ENCODE measurements at places on chromosomes 6 and 20.

DNA sequence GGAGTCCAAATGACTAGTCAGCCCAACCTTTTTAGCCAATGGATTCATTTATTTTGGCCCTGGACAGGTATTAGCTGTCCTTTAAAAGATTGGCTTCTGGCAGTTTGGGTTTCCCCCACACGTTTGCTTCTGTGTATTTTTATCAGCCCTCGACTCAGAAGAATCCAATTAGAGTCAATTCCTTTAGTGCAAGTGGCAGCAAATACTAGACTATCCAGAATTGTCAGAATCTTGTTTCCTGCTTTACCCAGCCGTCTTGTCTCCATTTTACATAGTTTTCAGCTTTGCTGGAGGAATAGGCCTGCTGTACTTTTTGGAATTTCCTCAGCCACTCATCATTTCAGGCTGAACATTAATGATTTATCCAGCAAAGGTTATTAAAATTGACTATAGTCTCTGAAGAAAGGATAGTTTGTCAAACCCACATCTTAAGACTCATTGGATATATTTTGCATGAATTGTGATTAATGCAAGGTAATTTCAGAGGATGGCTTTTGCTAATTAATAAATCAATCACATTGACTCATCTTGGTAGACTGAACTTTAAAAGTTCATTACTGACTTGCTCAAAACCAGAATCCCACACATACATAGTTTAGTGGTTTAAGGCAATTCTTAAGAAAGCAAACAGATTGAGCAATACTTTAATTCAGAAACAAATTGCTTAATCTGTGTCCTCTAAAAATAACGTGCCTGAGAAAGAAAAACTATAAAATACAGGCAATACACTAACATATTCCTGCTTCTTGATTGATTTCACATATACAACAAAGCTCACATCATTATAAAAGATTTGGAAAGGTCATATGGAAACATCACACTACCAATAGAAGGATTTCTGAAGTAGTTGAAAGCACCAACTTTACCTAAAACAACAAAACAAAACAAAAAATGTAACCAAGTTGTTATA lies 62.9 kb upstream of the ZNF217 start:
- DNase-seq = no peak

DNA sequence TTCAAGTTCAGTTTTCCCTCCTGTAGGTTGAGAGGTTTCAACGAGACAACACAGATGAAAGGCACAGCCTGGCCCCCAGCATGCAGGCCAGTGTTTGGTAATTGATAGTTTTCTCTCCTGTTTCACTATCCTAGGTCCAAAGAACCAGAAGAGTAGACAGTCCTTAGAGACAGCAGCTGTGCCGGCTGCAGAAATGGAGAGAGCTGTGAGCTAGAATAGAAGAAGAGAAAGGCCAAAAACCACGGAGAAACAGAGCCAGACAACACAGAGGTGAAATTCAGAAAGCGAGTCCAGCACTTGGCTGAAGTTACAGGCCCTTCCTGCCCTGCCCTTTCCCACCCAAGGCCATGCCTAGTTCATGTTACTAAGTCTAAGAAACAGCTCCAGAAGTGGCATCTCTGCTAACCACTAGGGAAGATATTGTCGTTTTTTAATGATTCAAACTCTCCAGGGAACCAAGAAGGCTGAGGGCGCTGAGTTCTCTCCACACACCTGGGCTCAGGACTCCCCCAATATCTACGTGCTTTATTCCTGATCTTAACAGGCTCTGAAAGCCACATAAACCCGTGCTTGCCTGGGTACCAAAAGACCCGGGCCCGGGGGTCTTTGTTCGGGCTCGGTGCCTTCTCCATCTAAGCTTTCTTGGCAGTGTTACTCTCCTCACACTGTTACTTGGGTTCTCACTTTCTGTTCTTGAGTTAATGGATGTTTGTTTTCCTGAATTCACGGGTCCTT lies 16.5 kb upstream of the RBPJL start:
- DNase-seq = no peak

DNA sequence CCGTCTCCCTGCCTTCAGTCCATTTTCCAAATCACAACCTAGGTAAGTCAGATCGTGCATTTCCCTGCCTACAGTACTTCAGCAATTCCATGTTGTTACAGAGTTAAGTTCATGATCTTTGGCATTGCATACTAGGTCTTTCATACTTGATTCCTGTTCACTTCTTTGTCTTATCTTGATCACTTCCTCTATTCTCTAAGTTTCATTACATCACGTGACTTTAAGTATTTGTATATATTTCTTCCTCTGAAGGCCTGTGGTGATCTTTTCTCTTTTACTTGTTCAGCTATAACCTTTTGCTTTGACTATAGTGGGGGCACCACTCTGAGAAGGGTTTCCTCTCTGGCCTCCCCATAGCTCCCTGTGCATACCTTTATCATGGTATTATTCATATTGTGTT lies 100.2 kb downstream of the TRMT11 start:
- no peak for DNase-seq

GRCh38 chr20:62359043-62359490 lies 8.0 kb downstream of the LAMA5 start:
- no peak for DNase-seq

DNA sequence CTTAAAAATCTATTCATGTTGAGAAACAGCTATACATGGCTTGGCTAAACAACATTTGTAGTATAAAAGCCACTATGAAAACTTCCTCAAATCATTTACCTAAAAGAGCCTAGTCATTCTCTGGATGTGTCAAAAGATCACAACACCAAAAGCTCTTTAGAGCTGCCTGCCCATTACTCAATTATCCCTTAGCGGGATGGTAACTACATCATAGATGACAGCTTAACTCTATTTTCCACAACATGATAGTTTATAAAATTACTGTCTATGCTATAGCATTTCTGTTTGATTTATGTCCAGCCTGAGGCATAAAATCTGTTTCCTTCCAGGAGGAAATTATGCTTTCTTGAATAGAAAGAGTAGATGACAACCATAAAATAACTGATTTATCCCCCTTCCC lies 777.6 kb upstream of the HS3ST5 start:
- DNase-seq = no peak

DNA sequence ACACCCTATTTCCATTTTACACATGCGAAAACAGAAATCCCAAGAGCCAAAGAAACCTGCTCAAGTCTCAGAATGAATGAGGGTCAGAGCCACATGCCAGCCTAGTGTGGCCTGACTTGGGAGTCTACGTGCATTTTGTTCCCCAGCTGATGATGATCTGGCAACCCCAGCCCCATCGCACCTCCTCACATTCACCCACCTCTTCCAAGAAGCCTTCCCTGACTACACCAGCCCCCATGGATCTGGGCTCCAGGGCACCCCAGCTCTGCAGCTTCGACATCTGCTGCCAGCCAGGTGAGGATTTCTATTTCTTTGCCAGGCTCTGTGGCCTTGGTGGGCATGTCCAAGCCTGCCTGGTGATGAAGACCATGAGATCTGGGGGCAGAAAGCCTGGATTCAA lies 41.0 kb downstream of the ANGPT4 start:
- no peak for DNase-seq

GRCh38 chr6:7526755-7527154 lies 14.7 kb upstream of the DSP start:
- DNase-seq = no peak

GRCh38 chr20:11110535-11110934 lies 436.7 kb upstream of the JAG1 start:
- no peak for DNase-seq

- DNase-seq = no peak
These were observed 406.1 kb upstream of the MARCKS start for GRCh38 chr6:113451049-113451448.

DNA sequence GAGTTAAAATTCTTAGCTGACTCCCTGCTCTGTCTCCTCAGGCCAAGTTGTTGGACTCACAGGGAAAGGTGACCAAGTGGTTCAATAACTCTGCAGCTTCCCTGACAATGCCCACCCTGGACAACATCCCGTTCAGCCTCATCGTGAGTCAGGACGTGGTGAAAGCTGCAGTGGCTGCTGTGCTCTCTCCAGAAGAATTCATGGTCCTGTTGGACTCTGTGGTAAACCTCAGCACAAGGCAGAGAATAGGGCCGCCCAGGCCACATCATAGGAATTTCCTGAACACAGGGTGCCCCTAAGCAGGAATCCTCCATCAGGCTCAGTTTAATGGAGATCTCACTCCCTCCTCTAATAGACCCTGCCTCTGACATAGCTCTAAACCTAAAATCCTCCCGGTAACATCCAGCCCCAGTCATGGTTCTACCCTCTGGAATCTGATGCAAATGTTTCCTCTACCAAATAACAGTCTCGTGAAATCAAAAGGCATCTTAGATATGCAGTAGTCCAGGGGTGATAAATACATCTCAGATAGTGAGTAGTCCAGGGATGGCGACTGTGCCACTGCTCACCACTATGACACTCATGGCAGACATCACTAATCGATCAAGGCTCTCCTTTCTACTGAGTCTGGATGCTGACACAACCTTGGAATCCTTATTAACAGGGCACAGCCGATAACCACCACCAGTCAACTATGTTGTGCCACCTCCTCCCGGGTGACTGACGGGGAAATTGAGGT lies 18.3 kb downstream of the BPIFB1 start:
- no peak for DNase-seq

DNA sequence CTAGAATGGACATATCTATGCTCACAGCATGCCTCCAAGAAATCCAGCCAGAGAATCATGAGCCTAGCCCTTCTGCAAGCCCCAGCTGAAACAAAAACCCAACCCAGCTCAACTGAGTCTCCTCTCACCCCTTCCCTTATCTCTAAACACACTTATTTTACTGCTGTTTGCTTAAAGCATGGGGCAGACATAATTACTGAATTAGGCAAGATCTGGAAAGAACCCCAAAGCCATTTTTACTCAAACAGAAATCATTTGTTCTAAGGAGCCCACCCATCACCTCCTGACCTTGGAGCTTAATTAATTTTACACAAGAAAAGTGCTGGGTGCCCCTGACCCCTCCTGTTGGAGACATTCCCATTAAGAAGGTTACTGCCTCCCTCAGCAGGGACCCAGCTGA lies 291.6 kb downstream of the MAFB start:
- no peak for DNase-seq

GRCh38 chr6:37230104-37230503 lies 27.5 kb upstream of the TBC1D22B start:
- DNase-seq = no peak

DNA sequence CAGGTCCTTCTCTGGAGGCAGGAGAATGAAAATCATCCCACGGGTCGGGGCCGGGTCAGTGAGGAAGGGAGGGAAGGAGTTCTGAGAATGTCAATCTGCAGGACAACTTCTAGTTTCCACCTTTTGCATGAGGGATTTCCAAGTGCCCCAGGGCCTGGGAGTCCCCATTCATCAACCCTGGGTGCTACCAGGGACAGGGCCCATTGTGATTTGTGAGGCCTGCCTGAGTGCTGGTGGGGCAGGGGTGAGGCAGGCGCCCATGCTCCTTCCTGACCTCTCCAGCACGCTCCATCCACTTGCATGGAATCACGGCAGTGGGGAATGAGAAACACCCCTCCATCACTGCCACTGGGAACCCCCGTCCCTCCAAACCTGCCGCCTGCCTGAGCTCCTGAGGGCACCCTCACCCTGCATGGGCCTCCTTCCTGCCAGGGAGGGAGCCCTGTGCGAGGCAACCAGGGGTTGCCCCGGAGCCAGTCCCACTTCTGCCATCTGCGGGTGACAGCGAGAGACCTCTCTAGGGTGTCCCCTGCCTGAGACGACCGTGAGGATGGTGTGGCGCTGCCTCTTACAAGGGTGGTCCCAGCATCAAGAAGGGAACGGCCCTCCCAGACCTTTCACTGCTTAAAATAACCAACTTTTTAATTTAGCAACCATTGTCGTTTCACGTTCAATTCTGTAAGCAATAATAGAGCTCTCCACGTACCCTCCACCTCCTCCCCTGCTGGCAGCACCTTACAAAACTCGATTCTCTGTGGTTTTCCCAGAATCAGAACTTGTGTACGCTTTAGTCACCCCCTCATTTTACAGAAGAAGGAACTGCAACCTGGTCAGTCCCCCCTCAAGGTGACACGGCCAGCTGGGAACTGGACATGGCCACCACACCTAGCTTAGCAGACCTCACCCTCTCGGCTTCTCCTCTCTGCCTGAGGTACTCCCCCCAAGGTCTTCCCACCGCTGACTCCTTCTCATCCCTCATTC lies 28.6 kb downstream of the PMEPA1 start:
- no peak for DNase-seq

- no peak for DNase-seq
These were observed 60.2 kb downstream of the NOL4L start for GRCh38 chr20:32524829-32525501.

GRCh38 chr20:55316753-55317152 lies 688.6 kb downstream of the CBLN4 start:
- DNase-seq = no peak

DNA sequence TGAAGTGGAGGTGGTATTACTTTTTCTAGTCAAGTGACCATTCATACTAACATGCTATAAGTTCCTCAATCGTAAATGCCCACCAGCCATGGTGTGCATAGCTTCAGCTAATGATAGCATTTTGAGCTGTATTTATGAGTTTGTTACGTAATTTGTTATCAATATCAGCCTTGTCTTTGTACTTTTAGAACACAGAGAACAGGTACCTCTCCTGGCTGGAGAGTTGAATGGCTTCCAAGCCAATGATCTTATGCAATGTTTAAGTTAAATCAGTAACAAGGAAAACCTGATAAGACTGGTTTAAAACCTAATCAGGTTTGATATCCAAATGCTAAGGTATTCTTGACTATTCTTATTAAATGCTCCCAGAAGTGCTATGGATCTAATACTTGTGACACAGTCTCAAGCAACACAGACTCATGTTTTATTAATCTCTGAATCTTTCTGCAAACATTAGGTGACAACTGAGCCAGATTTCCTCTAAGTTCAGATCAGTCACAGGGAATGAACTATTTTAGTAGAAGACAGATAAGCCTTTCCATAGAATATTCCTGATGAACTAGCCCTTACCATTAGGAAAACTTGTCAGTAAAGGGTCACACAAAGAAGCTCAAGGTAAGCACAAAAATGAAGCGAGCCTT lies 154.8 kb downstream of the PTPRK start:
- no peak for DNase-seq

DNA sequence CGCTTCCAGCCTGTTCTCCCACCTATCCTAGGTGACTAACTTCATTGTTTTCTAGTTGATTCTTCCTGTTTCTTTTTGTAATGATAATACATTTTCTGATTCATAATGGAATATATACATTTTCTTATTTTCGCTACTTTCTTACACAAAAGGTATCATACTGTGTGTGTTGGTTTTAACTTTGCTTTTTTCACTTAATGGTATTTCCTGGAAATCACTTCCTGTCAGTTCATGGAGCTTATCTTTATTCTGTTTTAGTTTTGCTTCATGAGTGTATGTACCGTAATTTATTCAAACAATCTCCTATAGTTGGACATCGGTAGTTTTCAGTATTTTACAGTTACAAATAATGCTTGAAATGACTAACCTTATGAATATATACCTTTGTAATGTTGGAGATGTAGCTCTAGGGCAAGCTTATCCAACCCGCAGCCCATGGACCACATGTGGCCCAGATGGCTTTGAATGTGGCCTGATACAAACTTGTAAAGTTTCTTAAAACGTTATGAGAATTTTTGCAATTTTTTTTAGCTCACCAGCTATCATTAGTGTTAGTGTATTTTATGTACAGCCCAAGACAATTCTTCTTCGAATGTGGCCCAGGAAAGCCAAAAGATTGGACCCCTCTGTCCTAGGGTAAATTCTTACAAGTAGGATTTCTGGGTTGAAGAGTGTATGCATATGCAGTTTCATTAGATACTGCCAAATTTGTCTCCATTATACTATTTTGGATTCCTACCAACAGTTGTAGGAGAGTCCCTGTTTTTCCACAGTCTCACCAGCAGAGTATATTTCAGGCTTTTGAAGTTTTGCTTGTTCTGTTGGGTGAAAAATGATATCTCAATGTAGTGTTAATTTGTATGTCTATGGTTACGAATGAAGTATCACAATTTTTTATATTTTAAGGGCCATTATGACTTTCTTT lies 16.7 kb downstream of the TRMT11 start:
- DNase-seq = no peak
